ENCODE measurements at places on chromosomes 12 and 14. TPM values are rescaled to one million over a fixed set of nuclear protein-coding genes. Genes with fewer than 3 reads are reported as not detected.

Gene ANO4
- 9.0 TPM for polyA plus RNA-seq

Gene GDF3
- not detected for polyA plus RNA-seq

Gene KLHL33
- not detected for polyA plus RNA-seq

Gene RNASE3
- not detected for polyA plus RNA-seq

Gene LRFN5
- not detected for polyA plus RNA-seq

Gene TMTC3
- polyA plus RNA-seq = 4.7 TPM

Gene DNAJC22
- not detected for polyA plus RNA-seq

Gene FOXM1
- polyA plus RNA-seq = 73.4 TPM

Gene TBK1
- polyA plus RNA-seq = 8.8 TPM

Gene KRT85
- polyA plus RNA-seq = not detected

Gene OR6C2
- polyA plus RNA-seq = not detected

Gene CCDC198
- polyA plus RNA-seq = not detected

Gene PTCSC3
- polyA plus RNA-seq = not detected

Gene FBXO33
- polyA plus RNA-seq = 4.3 TPM

Gene FBLN5
- polyA plus RNA-seq = 0.30 TPM

Gene KRT6A
- 5,444 TPM for polyA plus RNA-seq
